ENCODE measurements at places on chromosomes 4 and X.

GRCh38 chrX:14964500-14964899 is 91.3 kb downstream of the MOSPD2 start:
- no peak for DNase-seq

DNA sequence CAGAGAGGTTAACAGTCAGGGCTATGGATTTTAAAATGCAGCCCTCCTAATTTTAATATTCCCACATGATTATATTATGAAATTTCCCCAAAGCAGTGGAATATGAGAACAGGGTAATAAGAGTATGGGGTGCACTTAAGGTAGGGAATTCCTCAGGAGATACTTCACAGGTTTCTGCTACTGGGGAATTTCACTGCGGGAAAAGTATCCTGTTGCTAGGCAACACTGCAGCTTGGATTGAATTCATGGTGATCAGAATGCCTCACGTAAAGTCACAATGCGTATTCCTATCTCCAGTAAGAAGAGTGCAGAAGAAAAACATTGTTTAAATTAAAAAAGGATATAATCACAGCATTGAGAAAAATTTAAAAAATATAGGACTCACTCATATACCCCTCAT is 398.1 kb upstream of the RPS6KA3 start:
- no peak for DNase-seq

DNA sequence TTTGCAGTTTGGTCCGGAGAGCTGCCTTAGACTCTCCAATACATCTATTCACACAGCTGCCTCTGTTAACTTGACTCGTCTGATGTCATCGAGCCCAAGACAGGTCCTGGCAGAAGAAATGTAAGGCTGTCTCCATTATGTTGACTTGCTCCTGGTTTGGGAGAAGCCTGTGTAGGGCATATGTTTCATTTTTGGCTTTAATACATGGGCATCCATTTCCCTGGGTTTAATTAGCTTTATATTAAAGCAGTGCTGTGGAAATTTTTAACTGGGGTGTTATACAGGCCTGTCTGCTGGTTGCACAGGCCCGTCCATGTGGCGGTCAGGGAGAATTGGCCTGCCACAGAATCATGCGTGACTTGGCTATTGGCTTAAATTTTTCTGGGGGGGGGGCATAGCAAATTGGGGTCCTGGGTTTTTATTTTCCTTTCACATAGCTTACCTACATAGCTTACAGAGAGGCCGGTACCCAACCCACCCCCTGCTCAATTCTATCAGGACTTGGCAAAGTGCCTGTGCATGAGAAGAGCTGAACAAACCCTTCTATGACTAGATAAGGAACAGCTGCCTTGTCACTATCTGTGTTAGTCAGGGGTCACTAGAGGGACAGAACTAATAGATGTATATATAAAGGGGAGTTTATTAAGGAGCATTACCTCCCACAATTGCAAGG is 123.5 kb upstream of the WDR1 start:
- peak; percentile 26 for DNase-seq

DNA sequence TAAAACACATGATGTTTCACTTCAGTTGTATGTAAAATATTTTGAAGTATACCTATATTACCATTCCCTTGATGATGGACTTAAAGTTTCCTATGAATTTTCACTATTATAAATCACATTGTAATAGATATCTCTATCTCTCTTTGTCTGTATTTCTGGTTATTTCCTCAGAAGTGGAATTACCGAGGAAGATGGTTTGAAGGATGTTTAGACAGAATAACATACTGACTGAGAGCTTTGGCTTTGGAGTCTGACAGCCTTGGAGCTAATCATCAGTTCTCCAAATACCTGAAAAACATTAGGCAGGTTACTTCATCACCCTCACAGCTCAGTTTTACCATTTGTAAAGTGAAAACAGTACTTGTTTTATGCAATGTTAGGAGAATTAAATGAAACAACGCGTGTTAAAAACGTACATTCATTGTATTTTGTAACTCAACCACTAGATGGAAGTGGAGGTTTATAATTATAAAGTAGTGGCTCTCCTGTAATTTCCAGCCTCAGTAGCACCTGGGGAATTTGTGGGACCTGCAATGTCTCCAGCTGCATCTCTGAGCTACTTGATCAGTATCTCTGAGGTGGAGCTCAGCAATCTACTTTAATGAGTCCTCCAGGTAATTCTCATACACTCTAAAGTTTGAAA is 14.3 kb downstream of the JCHAIN start:
- DNase-seq, result no peak

DNA sequence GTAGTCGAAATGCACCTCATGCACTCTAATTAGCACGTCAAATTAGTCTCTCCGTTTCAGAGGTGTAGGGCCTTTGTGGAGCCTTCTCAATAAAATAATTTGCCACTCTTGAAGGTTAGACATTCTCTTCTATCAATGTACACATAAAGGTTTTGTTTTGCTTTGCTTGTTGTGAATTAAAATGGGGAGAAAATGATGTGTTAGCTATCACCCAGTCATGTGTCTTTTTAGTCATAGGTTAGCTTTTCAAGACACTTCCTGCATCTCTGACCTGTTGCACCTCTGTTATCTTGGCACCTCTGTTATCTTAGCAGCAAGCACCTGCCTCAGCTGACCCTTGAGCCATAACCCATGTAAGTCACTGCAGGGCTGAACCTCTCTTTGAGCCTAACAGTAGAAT is 936 bp downstream of the TMEM144 start:
- DNase-seq, result no peak

DNA sequence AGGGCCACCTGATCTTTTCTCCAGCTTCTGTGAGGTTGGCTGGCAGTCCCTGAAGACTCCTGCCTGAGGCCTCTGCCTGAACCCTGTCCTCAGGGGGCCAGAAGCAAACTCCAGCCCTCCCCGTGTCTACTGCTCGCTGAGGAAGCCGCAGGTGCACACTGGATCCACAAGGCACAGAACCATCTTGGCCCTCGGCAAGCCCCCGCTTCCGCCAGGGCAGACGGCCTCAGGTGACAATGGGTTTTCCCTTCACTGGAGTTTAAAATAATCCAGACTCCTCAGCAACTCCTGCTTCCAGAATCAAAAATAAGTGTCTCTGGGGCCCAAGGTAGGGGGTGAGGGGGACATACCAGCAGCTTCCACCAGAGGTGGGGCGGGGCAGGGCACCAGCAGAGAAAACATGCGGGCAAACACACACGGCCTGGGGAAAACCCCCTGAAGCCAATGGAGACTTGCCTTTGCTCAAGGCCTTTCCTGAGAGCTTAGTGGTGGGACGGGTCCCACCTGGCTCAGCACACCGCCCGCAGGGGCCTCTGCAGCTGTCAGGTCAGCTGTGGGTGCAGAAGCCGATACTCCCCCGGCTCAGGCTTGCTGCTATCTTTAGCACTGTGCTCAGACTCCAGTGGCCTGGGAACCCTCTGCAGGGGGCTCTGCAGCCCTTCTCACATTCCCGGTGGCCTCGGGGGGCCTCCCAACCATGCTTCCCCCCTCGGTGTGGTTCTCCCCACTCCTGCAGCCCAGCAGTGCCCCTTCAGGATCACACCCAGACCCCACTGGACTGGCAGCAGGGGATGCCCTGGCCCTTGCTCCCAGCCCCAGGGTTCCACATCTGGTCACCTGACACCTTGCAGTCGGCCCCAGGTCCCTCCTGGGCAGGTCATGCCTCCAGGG is 1.9 kb downstream of the MYL5 start:
- DNase-seq, result peak; percentile 16

- DNase-seq, result no peak
Measured at GRCh38 chrX:91137883-91138282, 296.8 kb upstream of the PABPC5 start.
